ENCODE measurements at places on chromosomes 3 and 15. TPM values are rescaled to one million over a fixed set of nuclear protein-coding genes. Genes with fewer than 3 reads are reported as not detected.
A peak's percentile ranks its signal among the peaks of the same experiment; 100 is the strongest.

DNA sequence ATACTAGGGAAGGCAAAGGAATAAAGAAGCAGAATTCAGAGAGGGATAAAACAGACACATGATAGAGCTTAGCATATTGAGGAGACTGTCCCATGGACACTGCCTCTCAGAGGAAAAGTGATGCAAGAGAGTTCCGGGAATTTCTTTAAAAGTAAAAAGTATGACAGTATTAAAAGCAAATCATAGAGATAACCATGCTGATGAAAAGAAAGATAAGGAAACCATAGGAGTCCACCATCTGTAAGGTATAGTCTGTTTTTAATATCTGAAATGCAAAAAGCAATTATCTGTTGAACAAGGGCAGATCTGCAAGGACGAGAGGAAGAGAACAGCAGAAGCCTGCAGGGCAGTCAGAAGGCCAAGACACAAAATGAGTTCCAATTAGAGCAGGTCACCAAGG is 495.9 kb upstream of the GOLIM4 start:
- no peaks in the 10 kb centered on the region for H3K27me3 ChIP-seq
- no peak overlapping the region for H3K4me3 ChIP-seq
- no peaks in the 10 kb centered on the region for H3K4me1 ChIP-seq
- H3K27ac ChIP-seq, result no peak overlapping the region
- no peaks in the 10 kb centered on the region for H3K36me3 ChIP-seq
- DNase-seq, result no peak

The CTXN2 gene
- total RNA-seq, result not detected

The TMEM207 gene
- total RNA-seq, result not detected

DNA sequence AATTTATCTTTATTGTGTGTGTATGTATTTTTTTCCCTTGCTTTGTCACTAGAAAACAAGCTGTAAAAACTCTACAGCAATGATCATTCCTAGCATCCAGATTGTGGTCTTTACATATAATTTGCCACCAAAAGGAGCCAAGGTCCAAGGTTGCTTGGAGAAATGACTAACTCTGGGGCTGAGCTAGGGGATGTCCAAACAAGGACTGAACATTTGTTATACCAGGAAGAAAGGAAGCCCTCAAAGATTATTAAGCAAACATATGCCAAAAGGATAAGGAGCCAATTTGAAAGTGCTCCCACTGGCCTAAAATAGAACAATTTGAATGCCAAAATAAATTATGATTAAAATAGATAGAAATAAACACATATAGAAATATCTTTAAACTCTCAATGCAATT is 293.3 kb downstream of the ZIC1 start:
- no peaks in the 10 kb centered on the region for H3K4me1 ChIP-seq
- H3K4me3 ChIP-seq, result no peak overlapping the region
- H3K27ac ChIP-seq, result no peak overlapping the region
- H3K36me3 ChIP-seq, result no peaks in the 10 kb centered on the region

DNA sequence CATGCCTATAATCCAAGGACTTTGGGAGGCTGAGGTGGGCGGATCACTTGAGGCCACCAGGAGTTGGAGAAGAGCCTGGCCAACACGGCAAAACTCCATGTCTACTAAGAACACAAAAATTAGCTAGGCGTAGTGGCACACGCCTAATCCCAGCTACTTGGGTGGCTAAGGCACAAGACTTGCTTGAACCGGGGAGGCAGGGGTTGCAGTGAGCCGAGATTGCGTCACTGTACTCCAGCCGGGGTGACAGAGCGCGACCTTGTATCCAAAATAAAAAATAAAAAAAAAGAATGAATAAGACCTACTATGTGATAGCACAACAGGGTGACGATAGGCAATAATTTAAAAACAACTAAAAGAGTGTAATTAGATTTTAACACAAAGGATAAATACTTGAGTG is 3.5 kb downstream of the XRN1 start:
- H3K27me3 ChIP-seq, result no peaks in the 10 kb centered on the region
- H3K36me3 ChIP-seq, result peaks cover 9% of the 10 kb centered on the region
- no peak overlapping the region for H3K27ac ChIP-seq
- DNase-seq, result no peak
- H3K4me1 ChIP-seq, result peaks cover 54% of the 10 kb centered on the region
- H3K4me3 ChIP-seq, result no peak overlapping the region

The AADAC gene
- not detected for total RNA-seq

GRCh38 chr15:26873846-26874245 is 7.0 kb downstream of the GABRA5 start:
- H3K4me1 ChIP-seq, result no peaks in the 10 kb centered on the region
- H3K27ac ChIP-seq, result no peak overlapping the region
- H3K27me3 ChIP-seq, result peaks cover 6% of the 10 kb centered on the region
- no peaks in the 10 kb centered on the region for H3K36me3 ChIP-seq

The FMN1 gene
- 0.74 TPM for total RNA-seq

The TEX55 gene
- not detected for total RNA-seq

DNA sequence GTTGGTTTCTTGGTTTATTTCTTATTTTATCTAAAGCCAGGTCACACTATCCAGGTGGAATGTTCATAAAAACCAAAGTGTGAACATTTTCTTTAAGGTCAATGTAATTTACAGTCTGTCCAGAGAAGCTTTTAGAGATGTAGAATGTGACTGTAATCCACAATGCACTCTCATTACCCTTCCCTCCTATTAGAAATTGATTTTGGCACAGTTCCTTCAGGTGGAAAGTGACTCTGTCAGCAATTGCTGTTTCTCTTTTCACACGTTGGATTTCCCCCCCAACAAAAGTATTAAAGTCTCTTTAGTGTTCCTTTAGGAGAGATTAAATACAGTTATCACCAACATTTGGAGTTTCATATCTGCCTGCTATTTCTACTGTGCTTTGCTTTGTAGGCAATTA is 31.6 kb upstream of the COPB2 start:
- H3K36me3 ChIP-seq, result peaks cover 7% of the 10 kb centered on the region
- H3K4me3 ChIP-seq, result no peak overlapping the region
- no peaks in the 10 kb centered on the region for H3K27me3 ChIP-seq
- no peaks in the 10 kb centered on the region for H3K4me1 ChIP-seq
- H3K27ac ChIP-seq, result no peak overlapping the region

The PP2D1 gene
- not detected for total RNA-seq

GRCh38 chr15:57026016-57026592 is 107.7 kb downstream of the TCF12 start:
- H3K36me3 ChIP-seq, result peaks cover 3% of the 10 kb centered on the region
- no peak overlapping the region for H3K4me3 ChIP-seq
- no peak overlapping the region for H3K27ac ChIP-seq
- peaks cover 31% of the 10 kb centered on the region for H3K4me1 ChIP-seq
- no peaks in the 10 kb centered on the region for H3K27me3 ChIP-seq

The SIDT1 gene
- total RNA-seq, result 28.9 TPM

The ZNF501 gene
- 6.2 TPM for total RNA-seq

DNA sequence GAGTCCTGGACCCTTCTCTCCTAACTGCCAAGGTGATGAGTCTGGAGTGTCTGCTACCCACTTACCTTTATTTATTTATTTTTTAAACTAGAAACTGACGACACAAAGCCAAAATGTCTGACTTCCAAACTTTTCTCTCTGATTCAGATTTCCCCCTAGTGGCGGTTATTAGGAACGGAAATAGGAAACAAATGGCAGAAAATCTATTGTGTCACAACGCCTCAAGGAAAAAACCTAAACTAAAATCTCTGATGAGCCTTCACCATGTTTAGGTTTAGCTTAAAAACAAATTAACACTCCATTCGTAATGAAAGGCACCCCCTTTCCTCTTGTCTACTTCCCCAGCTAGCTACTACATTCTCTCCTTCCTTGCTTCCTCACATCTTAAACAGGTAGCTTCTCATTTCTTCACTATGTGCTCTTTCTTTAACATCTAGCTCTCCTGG is 94.0 kb upstream of the MEX3B start:
- H3K36me3 ChIP-seq, result peaks cover 2% of the 10 kb centered on the region
- H3K4me1 ChIP-seq, result peaks cover 7% of the 10 kb centered on the region
- no peaks in the 10 kb centered on the region for H3K27me3 ChIP-seq
- no peak for DNase-seq
- no peak overlapping the region for H3K4me3 ChIP-seq

The NUP210 gene
- total RNA-seq, result 144 TPM

DNA sequence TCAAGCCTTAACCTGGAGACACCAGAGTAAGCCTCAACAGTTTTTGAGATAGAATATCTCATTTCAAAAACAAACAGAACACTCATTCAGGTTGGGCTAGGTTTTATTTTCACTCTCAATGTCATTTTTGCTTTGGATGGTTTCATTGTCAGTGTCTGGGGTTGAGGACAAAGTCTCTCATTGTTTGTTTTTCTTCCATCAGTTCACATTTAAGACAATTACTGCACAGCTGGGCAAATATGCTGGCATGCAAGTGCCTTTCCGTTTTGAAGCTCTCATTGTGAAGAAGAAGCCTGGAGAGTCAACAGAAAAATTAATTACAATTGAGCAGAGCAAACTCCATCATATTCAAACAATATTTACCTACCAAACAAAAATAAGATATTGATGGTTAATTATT is 1050.0 kb downstream of the TBL1XR1 start:
- no peaks in the 10 kb centered on the region for H3K27me3 ChIP-seq
- no peak for DNase-seq
- no peak overlapping the region for H3K4me3 ChIP-seq

GRCh38 chr15:58355973-58356372 is 75.8 kb upstream of the LIPC start:
- H3K27ac ChIP-seq, result no peak overlapping the region
- H3K27me3 ChIP-seq, result no peaks in the 10 kb centered on the region
- H3K4me1 ChIP-seq, result peaks cover 40% of the 10 kb centered on the region
- no peaks in the 10 kb centered on the region for H3K36me3 ChIP-seq
- no peak for DNase-seq

DNA sequence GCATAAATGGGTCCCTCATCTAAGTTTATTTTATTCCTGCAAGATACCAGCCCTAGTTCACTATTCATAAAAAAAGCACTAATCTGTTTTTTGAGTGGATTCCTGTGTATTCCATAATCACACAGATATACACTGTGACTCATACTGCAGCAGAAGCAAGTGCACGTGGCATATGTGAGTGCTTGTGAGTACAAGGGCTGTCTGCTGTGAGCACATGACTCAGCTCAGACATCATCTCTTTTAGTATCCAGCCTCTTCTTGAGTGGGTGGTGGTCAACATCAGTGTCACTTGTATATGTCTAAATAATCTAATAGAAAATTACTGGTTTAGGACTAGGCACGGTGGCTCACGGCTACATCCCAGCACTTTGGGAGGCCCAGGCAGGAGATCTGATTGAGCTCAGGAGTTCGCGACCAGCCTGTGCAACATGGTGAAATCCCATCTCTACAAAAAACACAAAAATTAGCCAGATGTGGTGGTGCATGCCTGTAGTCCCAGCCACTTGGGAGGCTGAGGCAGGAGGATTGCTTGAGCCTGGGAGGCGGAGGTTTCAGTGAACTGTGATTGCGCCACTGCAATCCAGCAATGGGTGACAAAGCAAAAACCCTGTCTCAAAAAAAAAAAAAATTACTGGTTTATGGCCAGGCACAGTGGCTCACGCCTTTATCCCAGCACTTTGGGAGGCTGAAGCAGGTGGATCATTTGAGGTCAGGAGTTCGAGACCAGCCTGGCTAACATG is 49.8 kb downstream of the NIPA2 start:
- H3K27ac ChIP-seq, result no peak overlapping the region
- H3K36me3 ChIP-seq, result no peaks in the 10 kb centered on the region
- no peak overlapping the region for H3K4me3 ChIP-seq
- no peaks in the 10 kb centered on the region for H3K4me1 ChIP-seq
- no peaks in the 10 kb centered on the region for H3K27me3 ChIP-seq
- no peak for DNase-seq

GRCh38 chr3:196268284-196269163 is 19.0 kb downstream of the PCYT1A start:
- H3K36me3 ChIP-seq, result peaks cover 22% of the 10 kb centered on the region
- H3K27ac ChIP-seq, result peak overlapping the region; percentile 63
- no peaks in the 10 kb centered on the region for H3K27me3 ChIP-seq
- H3K4me1 ChIP-seq, result peaks cover 27% of the 10 kb centered on the region
- no peak for DNase-seq

- no peaks in the 10 kb centered on the region for H3K36me3 ChIP-seq
- peaks cover 15% of the 10 kb centered on the region for H3K4me1 ChIP-seq
- H3K27me3 ChIP-seq, result peaks cover 22% of the 10 kb centered on the region
- no peak for DNase-seq
- no peak overlapping the region for H3K27ac ChIP-seq
- no peak overlapping the region for H3K4me3 ChIP-seq
Measured at GRCh38 chr15:92707880-92708551, 52.4 kb upstream of the FAM174B start.

The RARB gene
- total RNA-seq, result not detected

GRCh38 chr3:125310623-125311081 is 64.5 kb downstream of the ZNF148 start:
- H3K4me1 ChIP-seq, result peaks cover 59% of the 10 kb centered on the region
- peak overlapping the region; percentile 83 for H3K4me3 ChIP-seq
- peak overlapping the region; percentile 56 for H3K27ac ChIP-seq
- H3K27me3 ChIP-seq, result no peaks in the 10 kb centered on the region
- DNase-seq, result peak; percentile 67

- H3K36me3 ChIP-seq, result no peaks in the 10 kb centered on the region
- H3K4me3 ChIP-seq, result peak overlapping the region; percentile 38
- H3K4me1 ChIP-seq, result peaks cover 22% of the 10 kb centered on the region
- DNase-seq, result no peak
- no peak overlapping the region for H3K27ac ChIP-seq
Measured at GRCh38 chr3:33658621-33658990, 59.4 kb downstream of the CLASP2 start.

DNA sequence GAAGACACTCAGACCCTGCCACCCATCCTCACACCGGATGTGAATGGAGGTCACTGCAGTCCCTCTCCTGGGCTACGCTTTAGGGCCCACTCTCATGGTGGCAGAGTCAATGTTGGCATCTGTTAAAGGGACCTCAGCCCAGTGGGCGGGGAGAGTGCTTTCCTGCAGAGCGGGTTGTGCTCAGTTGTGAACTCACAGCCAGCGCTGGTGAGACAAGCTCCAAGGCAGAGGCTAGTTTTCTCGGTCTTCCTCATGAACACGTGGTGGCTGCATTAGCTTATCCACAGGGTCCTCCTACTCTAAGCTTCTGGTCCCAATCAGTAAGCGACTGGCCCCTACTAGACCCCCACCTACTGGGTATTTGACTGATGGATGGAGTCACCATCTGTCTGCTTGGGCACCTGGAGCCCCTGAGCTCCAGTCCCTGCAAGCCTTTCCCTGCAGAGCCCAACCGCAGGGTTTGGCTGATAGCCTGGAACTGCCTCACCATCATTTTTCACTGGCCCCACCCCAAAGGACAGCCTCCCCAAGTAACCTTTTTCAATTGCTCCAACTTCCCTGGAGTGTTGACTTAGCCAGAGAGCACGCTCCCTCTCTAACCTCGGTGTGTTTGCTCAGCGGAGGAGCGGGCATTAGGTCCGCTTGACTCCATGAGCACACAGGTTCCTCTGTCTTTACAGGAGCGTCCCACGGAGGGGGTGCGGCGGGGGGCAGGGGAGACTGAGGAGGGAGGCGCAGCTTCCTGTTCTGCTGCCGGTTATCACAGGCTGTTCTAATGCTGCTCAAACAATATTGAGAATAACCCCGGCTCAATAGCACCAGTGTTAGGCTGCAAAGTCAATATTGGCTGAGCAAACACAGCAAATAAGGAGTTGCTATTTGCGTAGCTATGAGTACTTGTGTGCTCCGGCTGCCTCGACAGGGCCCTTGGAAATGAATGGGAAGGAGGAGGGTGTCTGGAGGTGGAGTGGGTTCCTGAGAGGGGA is 141.7 kb downstream of the RPLP1 start:
- peaks cover 27% of the 10 kb centered on the region for H3K27me3 ChIP-seq
- H3K4me3 ChIP-seq, result no peak overlapping the region
- H3K4me1 ChIP-seq, result peaks cover 8% of the 10 kb centered on the region
- no peak overlapping the region for H3K27ac ChIP-seq

GRCh38 chr3:33834096-33834453 is 35.6 kb downstream of the PDCD6IP start:
- H3K27ac ChIP-seq, result peak overlapping the region; percentile 92
- H3K36me3 ChIP-seq, result no peaks in the 10 kb centered on the region
- no peaks in the 10 kb centered on the region for H3K27me3 ChIP-seq
- H3K4me3 ChIP-seq, result peak overlapping the region; percentile 16

Data from activated T-cell treated with anti-CD3 and anti-CD28 coated beads, Interleukin-2, amount 50 U/mL, for 72 hours (primary cell).